ENCODE measurements at places on chromosomes 3 and 15.

GRCh38 chr3:156259896-156260295 lies 139.5 kb downstream of the KCNAB1 start:
- ATAC-seq: no peak

DNA sequence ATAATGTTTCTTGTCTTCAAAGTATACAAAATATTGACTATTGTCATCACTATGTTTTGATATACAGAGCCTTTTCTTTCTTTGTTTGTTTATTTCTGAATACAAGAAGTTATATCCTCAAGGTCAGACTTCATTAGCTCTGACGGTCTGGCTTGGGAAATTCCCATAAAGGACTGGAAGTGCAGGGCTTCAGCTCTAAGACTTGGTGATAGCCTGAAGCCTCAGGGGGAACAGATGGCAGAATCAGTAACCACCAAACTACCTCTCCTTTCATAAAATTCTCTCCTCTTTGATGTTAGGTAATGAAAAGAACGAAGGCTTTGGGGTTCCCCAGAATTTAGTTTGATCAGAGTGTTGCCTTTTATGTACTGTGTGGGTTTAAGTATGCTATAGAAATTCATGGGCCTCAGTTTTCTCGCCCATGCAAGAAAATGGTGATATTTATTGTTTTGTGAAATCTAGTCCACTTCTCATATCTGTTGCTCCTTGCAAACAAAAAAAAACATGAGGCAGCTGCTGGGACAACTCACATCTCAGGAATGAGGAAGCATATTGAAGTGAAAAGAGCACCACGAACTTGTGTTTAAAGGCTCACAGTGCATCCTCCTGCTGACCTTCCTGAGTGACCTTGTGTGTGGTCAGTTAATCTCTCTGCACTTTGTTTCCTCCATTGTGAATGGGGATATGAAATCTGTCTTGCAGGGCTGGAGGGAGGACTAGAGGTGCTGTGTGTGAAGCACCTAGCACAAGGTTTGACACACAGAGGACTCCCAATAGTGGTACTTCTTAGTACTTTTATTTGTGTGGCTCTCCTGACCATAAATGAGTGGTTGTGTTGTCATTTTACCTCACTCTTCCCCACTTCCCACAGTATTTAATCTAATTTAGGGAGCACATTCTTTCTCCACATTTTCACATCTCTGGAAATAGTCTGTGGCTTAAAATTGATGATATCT lies 569.8 kb upstream of the IL12A start:
- no peak for ATAC-seq

- ATAC-seq: no peak
These were observed 46.6 kb upstream of the TBC1D21 start for GRCh38 chr15:73826711-73827251.

DNA sequence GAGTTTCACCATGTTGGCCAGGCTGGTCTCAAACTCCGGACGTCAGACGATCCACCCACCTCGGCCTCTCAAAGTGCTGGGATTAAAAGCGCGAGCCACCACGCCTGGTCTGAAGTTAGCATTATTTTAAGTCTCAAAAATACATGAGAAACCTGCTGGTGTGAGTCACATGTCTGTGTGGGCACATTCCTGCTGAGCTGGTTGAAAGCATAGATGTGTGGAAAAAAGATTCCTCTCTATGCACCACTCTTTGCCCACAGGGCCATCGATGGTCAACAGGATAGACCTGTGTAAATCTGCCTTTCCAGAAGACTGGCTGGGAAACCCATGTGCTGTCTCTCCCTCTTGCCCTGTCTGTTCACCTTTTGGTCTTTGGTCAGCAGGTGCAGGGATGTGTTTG lies 63.5 kb downstream of the CHRD start:
- no peak for ATAC-seq

DNA sequence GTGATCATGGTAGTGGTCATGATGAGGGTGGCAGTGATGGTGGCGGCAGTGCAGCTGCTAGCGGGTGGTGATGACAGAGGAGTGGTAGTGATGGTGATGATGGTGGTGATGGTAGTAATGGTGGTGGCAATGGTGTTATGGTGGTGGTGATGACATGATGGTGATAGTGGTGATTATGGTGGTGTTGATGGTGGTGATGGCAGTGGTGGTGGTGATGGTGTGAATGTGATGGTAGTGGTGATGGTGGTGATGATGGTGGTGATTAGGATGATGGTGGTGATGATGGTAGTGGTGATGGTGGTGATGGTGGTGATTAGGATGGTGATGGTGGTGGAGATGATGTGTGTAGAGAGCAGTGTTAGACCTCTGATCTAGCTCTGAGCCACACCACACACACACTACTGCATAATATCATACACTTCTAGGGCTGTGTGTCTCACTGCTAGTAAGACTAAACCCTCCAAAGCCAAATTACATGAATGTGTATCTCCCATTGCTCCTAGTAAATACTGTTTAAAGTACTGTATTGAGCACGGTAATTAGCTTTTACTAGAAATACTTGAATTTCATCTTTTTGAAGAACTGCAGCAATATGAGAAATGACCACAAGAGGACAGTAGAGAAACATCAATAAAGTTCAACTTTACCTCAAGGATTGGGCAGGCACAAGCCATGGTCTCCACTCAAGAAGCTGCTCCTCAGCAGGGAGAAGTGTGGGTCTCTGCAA lies 28.8 kb downstream of the TMED3 start:
- ATAC-seq: no peak

DNA sequence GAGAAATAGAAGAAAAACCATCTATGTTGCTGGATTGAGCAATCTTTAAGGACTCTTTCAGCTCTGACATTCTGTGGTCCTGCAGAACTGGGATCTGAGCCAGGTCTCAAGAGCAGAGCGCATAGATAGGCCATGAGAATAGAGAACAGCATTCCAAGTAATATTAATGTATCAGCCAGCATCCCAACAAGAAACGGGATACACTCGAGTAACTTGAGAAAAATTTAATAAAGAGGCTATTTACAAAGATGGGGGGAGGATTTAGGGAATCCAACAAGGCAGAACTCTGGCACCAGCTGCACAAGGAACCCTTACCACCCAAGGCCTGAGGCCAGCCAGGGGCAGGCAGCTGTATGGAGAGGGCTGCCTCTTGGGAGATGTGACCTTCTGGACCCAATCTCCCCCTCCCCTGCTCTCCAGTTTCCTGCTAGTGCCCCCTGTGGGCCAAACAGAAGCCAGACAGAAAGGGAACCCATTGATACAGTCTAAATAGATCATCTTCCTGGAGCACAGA lies 8.2 kb downstream of the TMOD2 start:
- ATAC-seq: peak; percentile 67

GRCh38 chr15:39661776-39662175 lies 80.9 kb downstream of the THBS1 start:
- ATAC-seq: no peak

GRCh38 chr3:153970047-153970446 lies 151.1 kb upstream of the ARHGEF26 start:
- no peak for ATAC-seq

DNA sequence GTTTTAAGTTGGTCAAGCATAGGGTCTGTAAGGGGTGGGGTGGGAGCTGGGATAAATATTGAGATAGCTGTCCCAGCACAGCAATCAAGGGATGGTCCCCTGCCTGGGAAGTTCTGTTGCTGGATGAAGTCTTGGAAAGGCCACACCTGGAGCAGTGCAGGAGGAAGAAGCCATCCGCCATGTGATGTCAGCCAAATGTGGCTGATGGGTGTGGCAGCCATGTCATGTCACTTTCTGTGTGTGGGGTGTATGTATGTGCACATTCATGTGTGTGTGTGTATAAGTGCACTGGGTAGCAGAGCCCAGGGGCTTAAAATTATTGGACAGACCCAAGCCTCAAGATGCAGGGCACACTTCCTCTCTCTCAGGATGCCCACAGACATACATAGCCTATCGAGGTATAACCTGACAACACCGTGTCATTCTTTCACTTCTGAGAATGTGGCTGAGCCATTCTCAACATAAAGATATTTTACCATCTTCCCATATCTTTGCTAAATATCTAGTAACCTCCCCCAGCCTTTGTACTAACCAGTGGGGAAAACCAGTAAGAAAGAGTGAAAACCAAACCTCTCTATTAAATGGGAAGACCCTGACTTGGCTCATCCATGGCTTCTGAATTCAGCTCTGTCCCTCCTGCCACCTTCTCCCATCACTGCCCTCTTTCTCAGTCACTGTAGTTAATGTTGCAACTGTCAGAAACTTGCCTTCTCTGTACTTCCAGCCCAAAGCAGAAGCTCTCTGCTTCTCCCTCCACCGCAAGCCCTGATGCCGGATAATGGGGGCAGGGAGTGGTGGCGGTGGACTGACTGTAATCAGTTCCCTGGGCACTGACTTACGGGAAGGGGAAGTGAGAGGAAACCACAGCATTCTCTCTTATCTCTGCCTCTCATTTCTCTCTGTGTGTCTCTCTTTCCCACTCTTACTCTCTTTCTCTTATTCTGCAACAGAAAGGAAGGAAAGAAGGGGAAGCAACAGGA lies 11.2 kb downstream of the TNFSF10 start:
- ATAC-seq: peak; percentile 31

GRCh38 chr3:22475665-22476240 lies 724.7 kb upstream of the ZNF385D start:
- ATAC-seq: no peak

DNA sequence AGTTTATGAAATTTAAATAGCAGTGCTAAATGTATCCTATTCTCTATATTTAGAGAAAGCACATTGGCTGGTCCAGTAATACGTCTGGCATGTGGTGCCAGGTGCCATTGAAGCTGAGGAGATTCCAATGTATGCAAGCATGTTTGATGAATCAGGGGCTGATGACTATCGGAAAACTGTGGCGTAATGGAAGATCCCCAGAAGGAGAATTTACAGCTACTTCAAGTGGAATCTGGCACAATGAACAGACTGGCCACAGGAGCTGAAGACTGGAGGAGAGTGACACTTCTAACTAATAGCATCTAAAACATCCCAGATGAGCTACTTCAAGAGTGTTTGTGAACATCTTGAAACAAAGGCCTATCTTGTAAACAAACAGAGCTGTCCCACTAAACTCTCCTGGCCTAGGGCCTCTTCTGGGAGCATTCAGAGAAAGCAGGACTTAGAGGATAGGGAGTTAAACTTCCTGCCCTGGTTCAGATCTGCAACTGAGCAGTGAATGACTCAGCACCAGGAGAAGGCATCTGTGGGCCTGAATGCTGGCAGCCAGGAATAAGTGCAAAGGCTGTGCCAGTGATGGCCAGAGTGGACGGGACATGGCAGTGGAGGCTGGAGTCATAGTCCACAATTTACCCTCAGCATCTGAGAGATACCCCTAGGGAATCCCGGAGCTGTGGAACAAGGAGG lies 15.2 kb upstream of the ACTC1 start:
- ATAC-seq: no peak

GRCh38 chr3:142273501-142273900 lies 48.1 kb upstream of the GK5 start:
- ATAC-seq: no peak

DNA sequence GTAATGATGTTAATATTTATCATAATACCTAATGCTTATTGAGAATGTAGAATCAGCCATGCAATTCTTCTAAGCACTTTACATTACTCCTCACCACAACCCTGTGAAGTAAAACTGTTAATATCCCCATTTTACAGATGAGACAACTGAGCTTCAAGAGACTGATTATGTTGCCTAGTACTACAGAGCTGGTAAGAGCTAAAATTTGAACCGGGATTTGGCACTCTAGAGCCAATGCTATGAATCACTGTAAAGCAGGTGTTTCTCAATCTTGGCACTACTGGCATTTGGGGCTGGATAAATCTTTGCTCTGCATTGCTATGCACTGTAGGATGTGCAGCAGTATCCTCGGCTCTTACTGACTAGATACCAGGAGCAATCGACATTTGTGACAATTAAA lies 367.7 kb downstream of the MAGI1 start:
- ATAC-seq: no peak

DNA sequence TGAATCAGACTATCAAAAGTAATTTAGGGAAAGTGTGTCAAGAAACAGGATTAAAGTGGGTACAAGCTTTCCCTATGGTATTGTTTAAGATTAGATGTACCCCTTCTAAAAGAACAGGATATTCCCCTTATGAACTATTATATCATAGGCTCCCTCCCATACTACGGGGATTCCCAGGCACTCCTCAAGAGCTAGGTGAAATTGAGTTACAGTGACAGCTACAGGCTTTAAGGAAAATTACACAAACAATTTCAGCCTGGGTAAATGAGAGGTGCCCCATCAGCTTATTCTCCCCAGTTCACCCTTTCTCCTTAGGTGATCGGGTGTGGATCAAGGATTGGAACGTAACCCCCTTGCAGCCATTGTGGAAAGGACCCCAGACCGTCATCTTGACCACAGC lies 240.8 kb upstream of the CNTN6 start:
- ATAC-seq: no peak

DNA sequence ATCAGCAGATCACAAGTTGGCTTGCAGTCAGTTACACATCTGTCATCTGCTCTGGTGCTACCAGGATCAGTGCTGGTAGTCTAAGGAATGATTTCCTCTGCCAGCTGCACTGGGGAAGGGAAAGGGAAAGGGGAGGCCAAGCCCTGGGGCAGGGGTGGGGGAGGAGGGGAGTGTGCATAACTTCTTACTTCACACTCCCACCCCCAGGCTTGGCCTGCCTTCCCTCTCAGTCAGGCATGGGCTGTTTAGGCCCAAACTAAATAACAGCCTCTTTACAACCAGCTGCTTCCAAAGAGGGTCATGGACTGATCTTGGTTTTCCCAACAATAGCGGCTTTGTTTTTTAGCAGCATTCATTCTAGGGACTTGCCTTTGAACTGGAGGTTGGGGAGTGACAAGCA lies 86.1 kb upstream of the PSMD6 start:
- no peak for ATAC-seq

DNA sequence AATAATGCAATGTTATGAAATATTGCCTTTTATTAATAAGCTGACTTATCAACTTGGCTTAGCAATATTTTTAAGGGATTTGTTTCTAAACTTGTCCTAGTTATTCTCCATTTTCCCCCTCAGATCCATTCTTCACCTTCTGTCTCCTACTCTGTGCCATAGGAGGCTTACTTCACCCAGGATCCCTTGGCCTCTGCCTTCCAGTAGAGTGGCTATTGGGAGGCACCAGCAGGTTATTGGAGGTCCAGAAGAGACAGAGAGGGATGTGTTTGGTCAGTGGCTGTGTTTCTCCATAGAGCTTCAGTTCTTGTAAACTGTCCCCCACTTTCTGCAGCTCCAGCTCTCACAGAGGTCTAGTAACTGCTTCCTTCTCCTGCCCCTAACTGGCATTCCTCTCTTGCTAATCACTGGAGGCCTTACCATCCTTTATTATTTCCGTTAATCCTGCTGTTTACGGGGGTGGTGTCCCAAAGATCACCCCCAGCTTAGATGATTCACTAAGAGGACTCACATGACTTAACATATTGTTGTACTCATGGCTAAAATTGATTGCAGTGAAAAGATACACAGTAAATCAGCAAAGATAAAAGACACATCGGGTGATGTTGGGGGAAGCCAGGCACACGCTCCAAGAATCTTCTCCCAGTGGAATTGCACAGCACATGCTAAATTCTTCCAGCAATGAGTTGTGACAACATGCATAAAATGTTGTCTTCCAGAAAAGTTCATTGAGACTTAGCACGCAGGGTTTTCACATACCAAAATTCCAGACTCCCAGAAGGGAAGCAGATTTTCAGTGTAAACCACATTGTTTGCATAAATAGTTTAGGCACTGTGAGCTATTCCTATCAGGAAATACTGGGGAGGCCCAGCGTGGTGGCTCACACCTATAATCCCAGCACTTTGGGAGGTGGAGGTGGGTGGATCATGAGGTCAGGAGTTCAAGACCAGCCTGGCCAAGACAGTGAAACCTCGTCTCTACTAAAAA lies 67.5 kb downstream of the RPL22L1 start:
- peak; percentile 75 for ATAC-seq

Measured in gastroesophageal sphincter (tissue), 4 donors.